CD8-positive, alpha-beta T cell (primary cell): ENCODE measurements at places on chromosomes 5 and 9.

GRCh38 chr5:107853031-107853430, 182.3 kb upstream of the EFNA5 start:
- DNase-seq = no peak

- DNase-seq = peak; percentile 34
Observed at GRCh38 chr5:119328753-119329602, 26.8 kb upstream of the TNFAIP8 start.

- no peak for DNase-seq
Observed at GRCh38 chr9:8349376-8349775, 549.8 kb upstream of the DMAC1 start.

GRCh38 chr5:14906628-14907027, 35.0 kb upstream of the ANKH start:
- no peak for DNase-seq

- DNase-seq = no peak
Observed at GRCh38 chr9:123131258-123131657, 97.8 kb downstream of the GPR21 start.

DNA sequence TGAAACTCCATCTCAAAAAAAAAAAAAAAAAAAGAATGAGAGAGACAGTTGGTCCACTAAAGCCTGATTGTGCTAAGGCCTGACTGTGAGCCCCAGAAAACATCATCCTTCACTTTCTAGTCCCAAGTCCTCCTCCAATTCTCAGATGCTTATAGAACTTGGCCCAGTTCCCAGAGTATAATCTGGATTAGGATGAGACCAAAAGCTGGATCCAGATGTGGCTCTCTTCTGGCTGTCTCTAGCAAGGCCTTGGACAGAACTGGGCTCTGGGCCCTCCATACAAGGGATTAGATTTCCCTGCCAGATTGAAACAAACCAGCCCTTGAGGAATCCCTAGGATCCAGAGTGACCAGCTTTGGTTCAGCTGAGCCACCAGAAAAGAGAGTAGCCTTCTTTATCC, 98.4 kb upstream of the ZNF366 start:
- DNase-seq = no peak

DNA sequence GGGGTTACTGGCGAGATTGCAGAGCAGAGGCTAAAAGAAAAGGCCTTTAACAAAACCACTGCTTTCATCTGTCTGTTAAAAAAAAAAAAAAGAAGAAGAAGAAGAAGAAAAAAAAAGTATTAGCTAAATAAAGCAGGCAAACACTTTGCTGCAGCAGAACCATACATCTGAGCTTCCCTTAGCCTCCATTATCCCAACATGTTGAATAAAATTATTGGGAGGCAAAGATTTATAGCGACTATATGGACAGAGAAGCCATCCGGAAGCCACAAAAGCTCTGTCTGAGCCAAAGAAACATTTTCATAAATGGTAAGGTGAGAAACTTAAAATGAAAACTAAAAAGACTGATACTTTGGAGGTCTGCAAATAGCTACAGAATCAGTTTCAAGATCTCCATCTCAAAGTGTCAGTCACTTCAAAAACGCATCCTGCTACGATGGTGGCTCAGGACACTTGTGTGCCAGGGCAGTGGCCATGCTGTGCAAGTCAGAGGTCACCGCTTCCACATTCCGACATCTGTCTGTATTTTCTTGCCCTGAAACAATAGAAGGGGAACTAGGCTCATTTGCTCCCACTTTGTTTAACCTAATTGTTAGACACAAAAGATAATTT, 9.6 kb downstream of the EFNA5 start:
- DNase-seq = no peak

DNA sequence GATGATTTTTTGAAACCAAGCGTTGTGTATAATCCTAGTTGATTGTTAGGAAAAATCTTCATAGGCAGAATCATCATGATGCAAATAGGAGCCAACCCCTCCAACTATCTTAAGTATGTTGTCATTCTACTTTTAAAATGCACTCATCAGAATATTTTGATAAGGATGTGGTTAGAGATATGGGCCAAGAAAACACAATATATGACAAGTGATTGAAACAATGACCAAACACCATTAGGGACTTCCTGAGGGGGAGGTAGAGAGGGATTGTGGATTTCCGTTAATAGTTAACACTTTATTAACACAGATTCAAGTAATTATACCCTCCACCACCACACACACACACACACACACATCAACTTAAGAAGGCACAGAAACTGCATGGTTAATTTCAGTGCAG, 143.3 kb downstream of the ARSB start:
- DNase-seq = no peak

DNA sequence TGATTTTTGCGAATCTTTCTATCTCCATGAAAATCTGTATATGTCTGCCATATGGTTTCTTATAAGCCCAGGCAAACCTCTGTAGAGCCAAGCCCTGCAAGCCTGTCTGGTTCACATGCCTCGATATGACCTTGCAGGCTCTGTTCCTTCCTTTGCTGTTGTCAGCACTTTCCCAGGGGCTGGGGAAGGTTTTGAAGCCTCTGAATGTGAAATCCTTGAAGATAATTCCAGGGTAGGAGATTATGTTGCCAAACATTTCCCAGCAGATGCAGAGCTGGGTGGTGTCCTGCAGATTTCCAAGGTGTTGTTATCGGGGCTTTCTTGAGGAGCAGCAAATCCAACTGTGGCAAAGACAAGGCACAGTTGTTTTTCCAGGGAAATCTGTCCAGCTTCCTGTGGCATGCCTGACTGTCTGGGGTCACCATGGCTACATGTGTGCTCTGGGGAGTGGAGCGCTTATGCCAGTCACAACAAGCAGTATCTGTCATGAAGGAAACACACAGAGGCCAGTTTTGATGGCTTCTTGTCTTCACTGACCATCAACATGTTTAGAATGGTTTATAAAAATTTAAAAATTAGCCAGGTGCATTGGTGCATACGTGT, 60.7 kb upstream of the RPS23 start:
- no peak for DNase-seq

- DNase-seq = no peak
Observed at GRCh38 chr5:131710391-131710790, 75.4 kb upstream of the RAPGEF6 start.

- DNase-seq = no peak
Observed at GRCh38 chr5:98763001-98763630, 10.3 kb upstream of the RGMB start.

DNA sequence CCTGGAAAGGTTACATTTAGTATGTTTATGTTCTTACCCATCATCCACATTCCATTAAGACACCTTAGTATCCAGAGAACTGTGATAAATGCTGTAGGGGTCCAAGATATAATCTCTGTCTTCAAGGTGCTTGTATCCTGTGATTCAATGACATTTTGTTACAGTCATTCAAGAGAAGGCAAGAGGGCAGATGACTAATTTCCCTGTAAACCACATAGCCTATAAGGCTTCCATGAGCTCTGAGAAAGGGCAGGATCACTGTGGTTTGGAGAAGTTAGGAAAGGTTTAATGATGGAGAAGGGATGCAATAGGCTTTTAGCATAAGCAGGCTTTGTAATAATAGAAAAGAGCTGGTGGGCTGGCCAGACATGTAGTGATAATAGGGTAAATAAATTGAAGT, 40.0 kb downstream of the PAPPA start:
- no peak for DNase-seq

GRCh38 chr5:122458278-122458872, 146.3 kb downstream of the SNCAIP start:
- no peak for DNase-seq
